ENCODE measurements at places on chromosomes 3 and 15. TPM values are rescaled to one million over a fixed set of nuclear protein-coding genes. Genes with fewer than 3 reads are reported as not detected.

The CISH gene
- total RNA-seq: 4.4 TPM

The ROPN1 gene
- total RNA-seq: not detected

DNA sequence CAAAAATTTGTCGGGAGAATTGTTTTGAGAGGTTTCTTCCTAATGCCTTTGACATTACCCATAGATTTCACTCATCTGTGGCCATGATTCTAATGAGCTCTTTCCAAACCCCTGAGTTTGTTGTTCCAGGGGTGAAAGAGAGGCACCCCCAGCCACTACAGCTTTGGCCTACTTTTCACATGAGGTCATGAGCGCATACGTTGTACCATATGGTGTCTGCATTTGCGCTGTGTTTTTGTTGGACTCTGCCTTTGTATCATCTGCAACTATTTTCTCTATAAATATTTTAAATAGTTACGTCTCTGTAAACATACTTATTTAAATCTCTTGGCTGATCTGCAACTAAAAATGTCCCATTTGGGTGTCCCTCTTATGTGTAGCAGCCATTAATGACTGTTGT lies 107.9 kb downstream of the LRTM1 start:
- DNase-seq: no peak
- H3K27me3 ChIP-seq: no peaks in the 10 kb centered on the region
- H3K4me3 ChIP-seq: no peak overlapping the region
- H3K4me1 ChIP-seq: no peaks in the 10 kb centered on the region
- no peaks in the 10 kb centered on the region for H3K36me3 ChIP-seq
- H3K27ac ChIP-seq: no peak overlapping the region

The MFGE8 gene
- 1.9 TPM for total RNA-seq

- H3K27me3 ChIP-seq: no peaks in the 10 kb centered on the region
- no peak for DNase-seq
- no peak overlapping the region for H3K4me3 ChIP-seq
- H3K27ac ChIP-seq: no peak overlapping the region
Observed at GRCh38 chr15:88954431-88955277, 41.5 kb upstream of the MFGE8 start.

The SPATA12 gene
- 0.29 TPM for total RNA-seq

The CNBP gene
- 342 TPM for total RNA-seq
